ENCODE measurements at places on chromosomes 11 and 22.

GRCh38 chr11:122112470-122113365 lies 3.3 kb downstream of the BLID start:
- DNase-seq = no peak

- DNase-seq = peak; percentile 90
These were observed at the start of gene ARFGAP2 for GRCh38 chr11:47176328-47177228. ARFGAP2 (minus strand) TSS chr11:47176879; CDS start chr11:47176853, 26 bp downstream.

GRCh38 chr11:65415499-65416340 lies 6.9 kb upstream of the NEAT1 start:
- DNase-seq = no peak

GRCh38 chr11:68954836-68955606 lies 25.8 kb downstream of the MRGPRD start:
- no peak for DNase-seq

GRCh38 chr22:27237080-27237741 lies 564.3 kb downstream of the MN1 start:
- DNase-seq = no peak

DNA sequence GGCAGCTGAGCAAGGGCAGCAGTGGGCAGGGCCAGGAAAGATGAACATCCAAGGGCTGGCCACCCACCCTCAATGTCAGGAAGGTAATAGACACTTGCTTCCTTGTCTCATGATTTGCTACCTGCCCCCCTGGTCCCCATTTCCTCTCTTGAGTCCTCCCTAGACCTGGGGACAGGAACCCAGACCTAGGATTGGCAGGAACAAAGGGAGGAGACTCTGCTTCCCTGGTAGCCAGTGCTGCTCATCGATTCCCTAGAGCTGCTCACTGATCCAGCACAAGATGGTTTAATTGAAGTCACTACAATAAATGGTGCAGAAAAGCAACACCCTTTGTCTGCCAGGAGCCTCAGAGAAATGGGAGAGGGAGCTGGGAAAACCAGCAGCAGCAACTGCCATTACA lies 67.8 kb upstream of the CHST1 start:
- no peak for DNase-seq

DNA sequence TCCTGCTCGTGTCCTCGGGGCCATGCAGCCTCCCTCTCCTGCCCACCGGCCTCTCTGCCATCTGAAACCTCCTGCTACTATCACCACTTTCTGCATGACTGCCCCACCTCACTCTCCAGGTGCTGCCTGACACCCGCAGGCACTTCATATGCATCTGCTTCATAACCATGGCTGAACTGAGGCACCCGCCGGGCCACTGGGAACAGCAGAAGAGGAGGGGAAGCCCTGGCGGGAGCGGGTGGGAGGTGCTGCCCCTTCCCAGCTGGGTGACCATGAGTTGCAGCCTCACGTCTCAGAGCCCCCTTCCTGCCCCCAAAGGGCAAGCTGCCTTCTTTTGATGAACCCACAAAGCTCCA lies 21.7 kb upstream of the PICK1 start:
- no peak for DNase-seq

Data from stimulated activated CD8-positive, alpha-beta memory T cell treated with anti-CD3 and anti-CD28 coated beads, Interleukin-7, amount 100 ng/mL, for 1 hour (primary cell).